Stimulated activated CD4-positive, alpha-beta T cell treated with anti-CD3 and anti-CD28 coated beads, Interleukin-1b, Interleukin-23, amount 100 ng/mL, for 4 hours (primary cell): ENCODE measurements at places on chromosomes 2 and 18.

GRCh38 chr2:148501545-148501944, 143.0 kb upstream of the EPC2 start:
- no peak for DNase-seq

GRCh38 chr2:95091885-95092555, 29.6 kb downstream of the MRPS5 start:
- no peak for DNase-seq

GRCh38 chr18:59904011-59904601, 4.3 kb downstream of the PMAIP1 start:
- no peak for DNase-seq

DNA sequence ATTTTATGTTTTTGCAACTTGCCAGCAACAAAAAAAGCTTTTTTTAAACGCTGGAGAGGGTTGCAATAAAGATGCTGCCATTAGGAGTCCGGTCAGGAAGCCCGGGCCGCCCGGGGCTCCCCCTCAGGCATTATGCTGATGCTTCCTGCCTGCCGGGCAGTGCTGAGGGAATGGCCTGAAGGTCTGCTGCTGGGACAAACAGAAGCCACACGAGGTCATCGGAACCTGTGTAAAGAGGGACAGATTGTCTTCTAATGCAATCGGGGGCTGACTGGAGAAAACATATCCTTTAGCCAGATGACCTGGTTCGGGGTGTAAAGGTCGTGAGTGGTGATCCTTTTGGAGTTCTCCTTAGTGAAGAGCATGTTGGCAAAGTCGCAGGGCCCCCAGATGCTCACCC, 2.3 kb downstream of the IMPA2 start:
- DNase-seq, result no peak
